ENCODE measurements at places on chromosomes 7 and 10. TPM values are rescaled to one million over a fixed set of nuclear protein-coding genes. Genes with fewer than 3 reads are reported as not detected.
A peak's percentile ranks its signal among the peaks of the same experiment; 100 is the strongest.

MPP7 gene
- 2.2 TPM for total RNA-seq

- peak; percentile 27 for DNase-seq
Measured at GRCh38 chr10:74292871-74293427, 141.9 kb downstream of the ADK start.

ADAM12 gene
- 1.3 TPM for total RNA-seq

DNA sequence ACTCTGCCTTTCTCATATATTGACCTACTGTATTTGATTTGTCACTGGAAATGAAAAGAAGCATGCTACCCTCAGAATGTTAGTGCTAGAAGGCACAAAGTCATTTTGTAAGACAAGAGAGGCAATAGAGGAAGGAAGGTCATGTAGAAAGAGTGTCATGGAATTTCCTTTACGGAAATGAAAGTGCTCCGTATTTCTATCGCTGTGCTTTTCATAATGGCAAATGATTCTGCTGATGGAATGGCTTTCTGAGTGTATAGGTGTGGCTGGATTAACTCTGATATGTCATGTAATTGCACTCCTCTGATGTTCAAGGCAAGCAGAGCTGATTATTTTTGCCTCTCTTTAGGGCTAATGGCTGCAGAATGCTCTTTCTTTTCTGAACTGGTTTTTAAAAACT lies 15.5 kb upstream of the STEAP4 start:
- no peak for DNase-seq

MYL10 gene
- not detected for total RNA-seq

DNA sequence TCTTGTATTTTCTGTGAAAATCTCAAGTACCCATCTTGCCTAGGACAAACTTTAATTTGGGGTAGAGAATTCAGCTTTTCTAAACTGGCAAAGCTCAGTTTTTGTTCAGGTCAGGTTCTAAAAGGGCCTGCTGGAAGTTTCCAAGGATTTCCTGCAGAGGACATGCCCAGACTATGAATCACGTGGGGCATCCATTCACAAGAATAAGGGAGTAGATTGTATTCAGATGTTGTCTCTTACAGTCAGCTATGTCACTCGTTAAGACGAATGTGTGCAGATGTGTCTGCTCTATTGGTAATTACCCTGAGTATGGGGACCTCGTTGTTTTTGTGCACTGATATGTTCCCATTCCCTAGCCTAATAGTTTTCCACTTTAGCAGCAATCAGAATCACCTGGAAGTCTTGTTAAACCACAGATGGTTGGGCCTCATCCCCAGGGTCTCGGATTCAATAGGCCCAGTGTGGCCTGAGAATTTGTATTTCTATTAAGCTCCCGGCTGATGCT lies 81.0 kb upstream of the ITPRID1 start:
- DNase-seq = no peak

DNA sequence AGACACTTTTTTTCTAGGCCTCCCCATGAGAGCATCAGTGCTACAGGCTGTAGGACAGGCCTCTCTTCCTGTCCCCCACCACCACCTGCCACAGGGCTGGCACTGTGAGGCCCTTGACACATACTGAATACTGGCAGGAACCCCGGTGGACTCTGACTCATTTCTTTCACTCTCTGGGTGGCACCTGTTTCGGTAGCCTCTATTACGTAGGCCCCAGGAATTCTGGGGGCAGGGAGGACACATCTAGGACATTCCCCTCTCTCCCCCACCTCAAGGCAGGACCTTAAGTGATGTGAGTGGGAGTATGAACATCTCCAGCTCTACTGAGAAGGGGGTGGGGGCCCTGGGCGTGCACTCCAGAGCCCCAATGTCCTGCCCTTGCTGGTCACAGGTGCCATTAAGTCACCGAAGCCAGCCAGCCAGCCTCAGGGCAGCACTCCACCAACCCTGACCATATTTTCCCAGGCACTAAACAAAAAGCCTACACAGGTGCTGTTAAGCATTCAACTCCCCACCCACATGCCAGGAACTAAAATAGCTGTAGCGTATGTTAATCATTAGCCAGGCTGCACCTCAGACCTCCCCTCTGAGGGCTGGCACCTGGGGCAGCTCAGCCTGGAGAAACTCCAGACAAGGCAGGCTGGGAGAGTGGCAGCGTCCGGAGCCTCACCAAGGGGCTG lies 8.9 kb downstream of the ANXA11 start:
- no peak for DNase-seq

DNA sequence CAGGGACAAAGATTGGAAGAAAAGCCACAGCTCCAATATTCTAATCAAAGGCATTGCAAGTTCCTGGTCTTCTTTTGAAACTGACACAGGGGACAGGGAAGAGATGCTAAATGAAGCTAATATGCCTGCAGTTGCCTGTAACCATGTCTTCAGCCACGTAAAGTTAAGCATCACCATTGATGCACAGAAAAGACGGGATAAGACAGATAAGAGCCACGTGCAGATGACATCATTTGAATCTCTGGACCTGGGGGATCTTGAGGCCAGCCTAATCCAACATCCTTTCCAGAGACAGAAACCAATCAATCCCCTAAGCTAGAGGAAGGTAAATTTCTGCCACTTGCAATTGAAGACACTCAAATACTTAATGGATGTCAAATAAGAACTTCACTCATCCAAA lies 93.4 kb downstream of the PIP4K2A start:
- no peak for DNase-seq

IFIT3 gene
- 24.6 TPM for total RNA-seq

- no peak for DNase-seq
Measured at GRCh38 chr7:98134420-98135228, 28.0 kb downstream of the LMTK2 start.

NEUROD6 gene
- total RNA-seq = not detected

GRCh38 chr7:107167483-107168232 lies 1.1 kb upstream of the HBP1 start:
- DNase-seq = peak; percentile 87

DNA sequence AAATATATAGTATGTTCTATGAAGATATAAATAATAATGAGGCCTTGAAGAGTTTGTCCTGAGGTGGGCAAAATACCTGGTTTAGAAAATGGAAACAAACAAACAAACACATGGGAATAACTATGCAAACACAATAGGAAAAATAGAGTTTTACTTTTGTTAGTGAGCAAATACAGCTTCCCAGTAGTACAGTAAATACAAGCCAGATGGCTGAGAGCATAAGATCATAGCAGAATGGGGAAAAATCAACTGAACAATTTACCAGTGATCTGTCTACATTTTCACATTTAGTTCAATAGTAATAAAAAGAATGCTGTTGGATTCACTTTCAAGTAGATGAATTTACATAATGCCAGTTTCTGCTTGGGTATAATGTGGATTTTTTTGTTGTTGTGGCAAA lies 45.1 kb downstream of the ADD3 start:
- DNase-seq = no peak

DNA sequence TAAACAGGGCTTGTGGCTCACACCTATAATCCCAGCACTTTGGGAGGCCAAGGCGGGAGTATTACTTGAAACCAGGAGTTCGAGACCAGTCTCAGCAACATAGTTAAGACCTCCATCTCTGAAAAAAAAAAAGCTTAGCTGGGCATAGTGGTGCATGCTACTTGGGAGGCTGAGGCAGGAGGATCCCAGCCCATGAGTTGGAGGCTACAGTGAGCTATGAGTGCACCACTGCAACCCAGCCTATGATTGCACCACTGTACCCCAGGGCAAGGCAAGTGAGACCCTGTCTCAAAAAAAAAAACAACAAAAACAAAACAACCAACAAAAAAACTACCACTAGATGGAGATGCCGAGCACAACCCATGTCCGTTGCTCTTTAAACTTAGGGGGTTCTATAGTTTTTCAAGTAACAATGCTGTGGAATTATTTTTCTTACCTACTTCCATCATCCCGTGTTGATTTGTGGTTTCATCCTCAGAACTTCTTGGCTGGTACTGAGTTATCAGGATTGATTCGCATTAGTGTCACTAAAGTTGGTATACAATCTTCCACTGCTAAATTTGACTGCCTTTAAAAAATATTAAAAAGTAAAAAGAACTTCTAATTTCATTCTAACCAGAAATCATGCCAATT lies 12.2 kb upstream of the REPIN1 start:
- no peak for DNase-seq

GRCh38 chr10:115432188-115432819 lies 339.1 kb downstream of the ATRNL1 start:
- DNase-seq = peak; percentile 31

GRCh38 chr10:119235356-119235755 lies 28.0 kb downstream of the GRK5 start:
- no peak for DNase-seq

- no peak for DNase-seq
Measured at GRCh38 chr7:46208635-46209525, 287.8 kb upstream of the IGFBP3 start.

TMEM236 gene
- 0.04 TPM for total RNA-seq

PLXDC2 gene
- total RNA-seq = 30.3 TPM

GRCh38 chr10:12036073-12036655 lies 6.4 kb downstream of the UPF2 start:
- DNase-seq = no peak

DNA sequence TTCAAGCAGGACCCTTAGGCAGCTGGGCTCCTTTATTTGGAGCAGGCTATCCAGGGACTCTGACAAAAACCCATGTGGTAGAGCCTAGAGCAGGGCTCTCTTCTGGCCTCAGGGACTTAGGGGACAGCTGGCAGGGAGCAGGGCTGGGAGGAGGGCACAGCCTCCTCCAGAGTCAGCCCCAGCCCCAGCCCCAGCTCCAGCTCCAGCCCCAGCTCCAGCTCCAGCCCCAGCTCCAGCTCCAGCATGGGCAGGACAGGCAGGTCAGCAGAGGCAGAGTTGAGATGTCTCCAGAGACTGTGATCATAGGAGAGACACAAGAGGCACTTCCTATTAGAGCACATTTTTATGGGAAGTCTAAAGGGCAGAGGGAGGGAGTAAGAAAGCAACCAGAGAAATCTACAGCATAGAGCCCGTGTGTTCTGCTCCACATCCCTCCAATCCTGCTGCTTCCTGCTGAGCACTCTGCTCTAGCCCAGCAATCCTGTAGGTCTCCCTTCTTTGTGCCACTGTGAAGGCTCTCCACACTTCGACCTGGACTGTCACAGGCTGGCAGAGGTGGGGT lies 13.3 kb upstream of the C10orf53 start:
- DNase-seq = no peak

- DNase-seq = no peak
Measured at GRCh38 chr10:86357676-86358075, 8.9 kb downstream of the GRID1 start.

SAMD8 gene
- 10.9 TPM for total RNA-seq

GRCh38 chr10:82813856-82814255 lies 938.9 kb downstream of the NRG3 start:
- no peak for DNase-seq

Data from H4 (cell line).